Fibroblast of skin of right quadriceps (primary cell): ENCODE measurements at places on chromosomes 4 and X.

DNA sequence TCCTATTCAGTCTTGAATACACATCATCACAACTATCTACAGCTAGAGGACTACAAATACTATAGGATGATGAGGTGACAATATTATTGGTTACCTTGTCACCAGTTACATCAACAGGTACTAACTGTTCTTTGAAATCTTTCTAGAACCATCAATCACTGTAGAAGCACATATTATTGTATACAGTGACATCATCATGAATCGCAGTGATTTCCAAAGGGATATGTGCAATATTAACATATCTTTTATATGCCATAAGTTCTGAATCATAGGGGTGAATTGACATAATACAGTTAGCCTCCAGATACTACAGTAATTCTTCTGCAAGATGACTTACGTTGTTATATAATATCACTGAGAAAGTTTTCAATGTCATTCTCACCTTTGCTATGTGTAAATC is 105.2 kb upstream of the HPGD start:
- no peak for DNase-seq

DNA sequence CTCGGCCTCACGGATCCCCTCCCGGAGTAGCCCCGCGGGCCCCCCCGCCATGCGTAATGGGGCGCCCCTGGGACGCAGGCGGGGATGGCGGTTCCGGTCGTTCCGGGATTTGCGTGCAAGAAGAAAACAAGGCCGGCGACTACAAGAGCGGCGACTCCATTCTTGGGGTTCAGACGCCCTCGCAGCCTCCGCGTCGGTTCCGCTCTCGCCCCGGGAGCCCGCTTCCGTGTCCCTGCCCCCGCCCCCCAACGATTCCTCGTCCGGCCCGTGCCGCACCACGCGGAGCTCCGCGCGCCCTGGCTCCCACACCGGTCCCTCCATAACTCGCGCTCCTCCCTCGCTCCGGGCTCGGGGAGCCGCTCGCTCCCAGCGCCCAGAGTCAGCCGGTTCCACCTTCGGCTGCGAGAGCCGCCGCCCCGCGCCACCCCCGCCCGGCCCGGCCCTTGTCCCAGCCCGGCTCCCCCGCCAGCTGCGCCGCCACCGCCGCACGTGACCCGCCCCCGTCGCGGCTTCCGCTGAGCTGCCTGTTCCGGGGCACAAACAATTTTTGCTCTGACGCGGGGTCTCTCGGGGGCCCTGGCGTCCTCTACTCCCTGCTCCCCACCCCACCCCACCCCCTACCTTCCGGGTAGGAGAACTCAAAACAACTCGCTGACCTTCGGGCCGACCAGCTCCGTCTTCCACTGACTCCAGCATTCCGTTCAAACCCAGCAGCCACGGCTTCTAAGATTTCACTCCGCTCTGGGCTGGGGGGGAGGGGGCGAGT is 78.8 kb upstream of the BCOR start:
- no peak for DNase-seq

GRCh38 chr4:153788413-153789276 is at the start of gene SFRP2:
Gene SFRP2, minus strand, starts transcription at chr4:153789083. Its CDS starts 248 bp downstream, at chr4:153788835.
- peak; percentile 23 for DNase-seq

DNA sequence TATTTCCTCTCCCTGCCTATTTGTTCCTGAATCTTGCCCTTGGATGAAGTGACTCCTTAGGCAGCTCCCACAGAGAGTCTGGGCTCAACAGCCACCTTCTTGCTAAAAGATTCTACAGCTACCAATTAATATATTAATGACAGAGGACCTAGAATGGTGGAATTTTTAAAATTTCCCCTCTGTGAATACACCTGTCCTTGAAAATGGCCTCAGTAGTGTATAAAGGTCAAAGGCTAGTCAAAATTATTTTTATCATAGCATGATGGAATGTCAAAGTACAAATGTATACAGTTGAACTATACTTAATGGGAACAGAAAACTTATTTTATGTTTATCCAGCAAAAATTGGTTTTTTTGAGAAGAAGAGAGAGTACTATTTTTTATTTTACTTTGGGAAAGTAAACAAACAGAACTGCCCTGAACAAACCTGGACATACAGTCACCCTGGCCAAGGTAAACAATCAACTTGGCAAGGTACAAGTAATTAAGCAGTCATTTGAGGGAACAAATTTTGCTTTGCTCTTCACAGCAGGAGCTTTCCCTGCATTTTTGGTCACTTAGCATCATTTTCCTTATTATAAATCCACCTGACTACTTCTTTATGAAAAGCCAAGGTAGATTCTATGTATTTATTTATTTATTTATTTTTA is 250.8 kb downstream of the INPP4B start:
- no peak for DNase-seq

- peak; percentile 27 for DNase-seq
These were observed 3.7 kb downstream of the TAF7L start for GRCh38 chrX:101287402-101287801.

GRCh38 chr4:72216539-72217277 is 184.9 kb downstream of the NPFFR2 start:
- no peak for DNase-seq

- DNase-seq: no peak
These were observed 358.5 kb downstream of the SPOCK3 start for GRCh38 chr4:166875821-166876220.

- DNase-seq: no peak
These were observed 74.4 kb upstream of the EFNB1 start for GRCh38 chrX:68754406-68754805.

DNA sequence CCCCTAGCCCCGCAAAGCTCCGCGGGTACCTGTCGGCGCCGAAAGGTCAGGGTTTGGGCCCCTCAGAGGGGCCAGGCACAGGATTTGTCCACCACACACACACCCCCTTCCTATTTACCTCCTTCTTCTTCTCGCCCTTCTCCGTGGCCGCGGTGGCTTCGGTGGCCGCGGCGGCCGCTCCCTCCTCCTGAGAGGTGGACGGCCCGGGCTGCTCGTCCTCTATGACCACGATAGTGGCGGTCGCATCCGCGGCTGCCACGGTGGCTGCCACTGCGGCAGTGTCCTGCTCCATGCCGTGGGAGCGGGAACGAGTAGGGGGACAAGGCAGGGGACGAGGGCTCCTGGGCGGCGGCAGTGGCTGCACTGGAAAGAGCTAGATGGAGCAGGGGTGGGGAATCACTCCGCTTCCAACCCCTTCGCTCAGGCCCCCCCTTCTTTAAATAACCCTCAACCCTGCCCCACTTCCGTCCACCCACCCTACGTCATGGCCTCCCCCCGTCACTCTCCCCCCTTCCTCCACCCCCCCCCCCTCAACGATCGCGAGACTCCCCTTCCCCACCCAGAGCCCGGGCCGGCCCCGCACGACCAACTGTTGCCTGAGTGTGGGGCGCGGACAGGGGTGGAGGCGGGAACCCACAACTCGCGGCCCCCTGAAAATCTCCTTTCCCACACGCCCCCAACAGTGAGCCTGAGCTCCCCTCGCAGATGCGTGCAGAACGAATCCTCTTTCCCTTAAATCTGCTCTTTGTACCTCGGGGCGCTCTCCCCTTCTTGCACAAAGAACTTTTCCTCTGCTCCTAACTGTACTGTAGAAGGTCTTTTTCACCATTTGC is at the start of gene SMARCA1:
TSS of gene SMARCA1 (minus strand) at position 412 of the 833 bp plus-strand sequence. CDS start at position 292, 120 bp downstream.
- peak; percentile 71 for DNase-seq

DNA sequence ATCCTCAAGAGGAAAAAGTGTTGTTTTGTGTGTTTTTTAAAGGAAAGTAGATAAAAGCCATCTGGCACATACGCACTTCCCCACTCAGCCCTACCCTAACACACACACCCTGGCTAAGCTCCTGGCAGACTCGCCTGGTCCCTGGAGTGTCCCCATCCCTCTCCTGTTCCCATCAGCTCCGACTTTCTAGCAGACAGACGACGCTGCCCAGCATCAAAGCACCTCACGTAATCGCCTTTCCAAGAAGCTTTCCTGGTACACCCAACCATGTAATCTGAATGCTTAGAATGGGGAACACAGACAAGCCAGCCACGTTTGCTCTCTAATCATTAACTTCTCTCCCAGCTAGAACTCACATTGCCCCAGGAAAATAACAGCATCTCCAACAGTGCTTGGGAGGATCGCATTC is 116.2 kb downstream of the AFAP1 start:
- no peak for DNase-seq
